BE2C (cell line): ENCODE measurements at places on chromosomes 3 and 15.

DNA sequence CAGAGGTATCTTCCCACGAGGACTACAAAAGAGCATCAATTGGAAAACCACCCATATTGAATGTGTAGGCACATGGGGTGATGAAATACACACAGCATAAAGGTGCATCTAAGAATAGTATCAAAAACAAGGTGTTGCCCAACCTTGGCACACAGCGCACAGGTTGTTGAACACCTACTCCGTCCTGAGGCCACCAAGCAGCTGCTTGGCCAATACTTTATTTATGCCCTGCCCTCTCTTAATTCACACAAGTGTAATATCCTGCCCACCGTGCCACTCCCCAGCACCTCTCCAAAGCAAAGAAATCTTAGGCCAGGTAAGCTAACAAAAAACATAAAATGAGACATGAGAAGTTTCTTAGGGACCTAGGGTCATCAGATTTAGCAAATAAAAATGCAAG, 31.2 kb downstream of the WWTR1 start:
- DNase-seq: no peak

GRCh38 chr3:129121016-129121791, 400 bp downstream of the RAB43 start:
- DNase-seq: no peak

DNA sequence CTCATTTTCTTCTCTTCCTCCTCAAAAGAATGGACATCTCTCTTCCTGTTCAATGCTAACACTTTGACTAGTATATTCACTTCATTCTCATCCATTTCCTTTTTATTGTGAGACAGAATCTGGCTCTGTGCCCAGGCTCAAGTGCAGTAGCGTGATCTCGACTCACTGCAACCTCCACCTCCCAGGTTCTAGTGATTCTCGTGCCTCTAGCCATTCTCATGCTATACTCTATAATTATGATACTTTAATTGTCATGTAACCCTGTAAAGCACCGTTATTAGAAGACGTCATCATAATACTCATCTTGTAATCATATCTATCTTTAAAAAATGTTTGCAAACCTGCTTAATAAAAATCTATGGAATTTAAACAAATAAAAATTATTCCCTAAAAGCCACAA, 107.0 kb downstream of the SHOX2 start:
- no peak for DNase-seq

- DNase-seq: no peak
Measured at GRCh38 chr3:32959371-32959770, 7.9 kb downstream of the CCR4 start.

GRCh38 chr15:57752436-57752835, 45.9 kb downstream of the POLR2M start:
- DNase-seq: no peak

DNA sequence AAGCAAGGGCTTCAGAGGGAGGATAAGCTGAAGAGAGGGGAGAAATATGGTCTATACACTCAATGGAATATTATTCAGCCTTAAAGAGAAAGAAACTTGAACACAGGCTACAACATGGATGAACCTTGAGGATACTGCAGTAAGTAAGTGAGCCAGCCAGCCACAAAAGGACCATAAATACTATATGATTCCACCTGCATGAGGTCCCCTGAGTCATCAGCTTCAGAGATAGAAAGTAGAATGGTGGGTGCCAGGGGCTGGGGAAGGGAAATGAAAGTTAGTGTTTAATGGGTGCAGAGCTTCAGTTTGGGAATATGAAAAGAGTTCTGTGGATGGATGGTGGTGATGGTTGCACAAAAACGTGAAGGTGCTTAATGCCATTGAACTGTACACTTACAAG, 68.4 kb upstream of the SEC13 start:
- no peak for DNase-seq

DNA sequence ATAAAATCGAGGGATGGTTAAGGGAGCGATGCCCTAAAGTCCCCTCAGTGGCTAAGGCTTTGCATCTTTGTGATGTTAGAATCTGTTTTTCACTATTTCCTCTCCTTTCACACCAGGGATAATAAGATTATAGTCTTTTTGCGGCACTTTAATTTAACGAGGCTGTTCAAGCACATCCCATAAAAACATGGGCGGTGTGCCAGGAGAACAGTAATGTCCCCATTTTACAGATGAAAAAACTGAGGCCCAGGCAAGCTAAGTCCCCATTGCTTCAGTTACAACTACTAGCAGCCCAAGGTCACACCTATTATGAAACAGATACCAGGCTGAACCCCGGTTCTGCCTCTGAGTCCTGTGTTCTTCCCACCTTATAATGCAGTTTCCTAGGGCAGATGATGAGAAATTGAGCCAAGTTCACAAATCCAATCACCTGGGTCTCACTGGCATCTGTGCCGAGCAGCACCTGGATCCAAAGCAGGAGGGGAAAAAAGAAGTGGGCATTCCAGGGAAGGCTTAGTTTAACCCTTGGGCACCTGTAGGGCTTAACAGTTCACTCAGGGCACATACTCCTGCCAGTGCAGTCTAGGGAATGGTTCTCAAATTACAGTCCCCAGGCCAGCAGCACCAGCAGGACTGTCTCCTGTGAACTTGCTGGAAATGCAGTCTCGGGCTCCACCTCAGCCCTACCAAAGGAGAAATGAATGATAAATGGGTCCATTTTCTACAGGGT, 169.3 kb downstream of the RAB11A start:
- no peak for DNase-seq

GRCh38 chr15:48300038-48300437, 31.2 kb upstream of the DUT start:
- no peak for DNase-seq

- DNase-seq: peak; percentile 6
Measured at GRCh38 chr3:80050826-80051601, 283.2 kb upstream of the ROBO1 start.

DNA sequence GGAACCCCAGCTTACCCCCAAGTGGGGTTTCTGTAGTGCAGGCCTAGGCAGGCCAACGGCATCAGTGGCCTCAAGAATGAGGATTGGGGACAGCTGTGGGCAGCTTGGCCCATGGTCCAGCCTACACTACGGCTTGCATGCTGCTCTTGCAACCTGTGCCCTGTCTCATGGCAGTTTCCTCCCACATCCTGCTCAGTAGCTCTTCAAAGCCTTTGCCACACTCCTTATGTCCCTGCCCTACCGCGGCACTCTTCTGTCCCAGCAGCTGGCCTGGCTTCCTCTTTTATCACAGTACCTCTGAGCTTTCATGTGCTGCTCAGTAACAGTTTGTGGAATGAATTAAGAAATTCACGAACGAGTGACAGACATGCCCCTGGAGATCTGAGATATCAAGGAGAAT, 431.0 kb downstream of the EPHB1 start:
- no peak for DNase-seq

- DNase-seq: no peak
Measured at GRCh38 chr3:185846037-185846436, 21.2 kb upstream of the IGF2BP2 start.

GRCh38 chr3:95705786-95706418, 1108.5 kb upstream of the EPHA6 start:
- DNase-seq: no peak

DNA sequence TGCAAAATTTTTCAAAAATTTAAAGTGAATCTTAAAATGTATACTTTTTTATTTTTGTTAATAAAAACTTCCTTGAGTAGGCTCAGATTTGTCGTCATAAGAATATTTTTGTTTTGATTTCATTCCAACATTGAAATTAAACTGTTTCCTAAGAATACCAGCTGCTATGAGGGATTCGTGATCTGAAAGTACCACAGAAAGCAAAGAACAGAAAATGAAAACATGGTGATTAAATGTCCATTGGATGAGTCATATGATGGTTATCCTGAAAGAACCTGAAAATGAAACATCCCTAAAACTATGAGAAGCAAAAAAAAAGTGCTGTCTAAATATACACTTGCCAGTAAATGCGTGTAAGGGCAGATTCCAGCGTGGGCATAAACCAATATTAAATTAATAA, 143.8 kb downstream of the GMNC start:
- DNase-seq: no peak

DNA sequence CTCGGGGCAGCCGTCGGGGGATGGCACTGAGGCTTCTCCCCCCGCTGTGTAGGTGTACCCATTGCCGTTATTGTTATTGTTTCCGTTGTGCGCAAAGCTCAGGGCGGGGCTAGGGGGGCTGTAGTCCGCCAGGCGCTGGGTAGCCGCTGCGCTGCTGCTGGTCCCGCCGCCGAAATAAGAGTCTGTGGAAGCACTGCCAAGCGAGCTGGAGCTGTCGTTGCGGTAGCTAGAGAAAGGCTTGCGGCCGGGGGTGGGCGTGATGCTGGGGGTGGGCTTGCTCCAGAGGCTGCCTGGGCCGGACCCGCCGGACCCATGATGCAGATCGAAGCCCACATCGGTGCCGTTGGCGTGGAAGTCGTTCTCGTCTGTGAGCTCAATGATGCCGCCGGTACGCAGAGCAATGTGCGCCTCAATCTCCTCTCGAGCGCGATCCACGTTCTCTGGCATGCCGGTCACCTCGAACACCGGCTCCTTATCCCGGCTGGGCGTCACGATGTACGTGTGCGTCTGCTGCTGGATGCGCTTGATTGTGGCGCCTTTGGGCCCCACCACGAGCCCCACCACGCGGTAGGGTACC, 1.9 kb downstream of the MEX3B start:
- no peak for DNase-seq

DNA sequence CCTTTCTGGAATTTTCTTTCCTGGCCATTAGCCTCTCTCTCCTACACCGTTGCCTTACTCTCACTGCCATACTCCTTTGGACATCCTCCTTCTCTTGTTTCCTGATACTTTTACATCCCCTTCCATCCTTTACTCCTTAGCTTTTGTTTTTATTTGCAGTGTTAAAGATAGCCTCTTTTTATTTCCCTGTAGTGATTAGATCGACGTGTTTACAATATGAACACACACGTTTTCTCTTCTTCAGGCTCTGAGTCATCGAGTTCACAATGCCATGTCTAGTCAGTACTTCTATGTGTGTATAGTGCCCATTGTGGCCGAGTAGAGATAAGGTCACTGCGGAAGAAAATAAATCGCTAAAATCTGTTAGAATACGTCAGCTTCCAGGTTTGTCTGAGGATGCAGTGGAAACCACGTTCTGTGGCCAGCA, 208.5 kb downstream of the LPP start:
- no peak for DNase-seq

DNA sequence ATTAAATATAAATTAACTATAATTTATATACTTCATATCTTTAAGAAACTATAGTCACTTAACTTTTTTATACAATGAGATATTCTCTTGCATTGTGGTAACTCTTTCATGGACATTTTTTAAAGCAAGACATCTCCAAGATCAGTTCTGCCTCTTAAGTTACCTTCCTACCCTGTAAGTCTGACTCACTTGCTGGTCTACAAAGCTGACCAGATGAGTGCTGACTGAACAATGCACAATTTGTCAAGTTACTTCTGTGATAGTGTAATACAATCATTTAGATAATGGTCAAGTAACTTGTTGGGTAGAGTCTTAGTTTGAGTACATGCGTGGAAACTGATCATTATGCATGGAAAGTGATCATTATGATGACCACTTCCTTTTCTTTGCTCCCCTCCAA, 145.9 kb downstream of the MEIS2 start:
- no peak for DNase-seq

DNA sequence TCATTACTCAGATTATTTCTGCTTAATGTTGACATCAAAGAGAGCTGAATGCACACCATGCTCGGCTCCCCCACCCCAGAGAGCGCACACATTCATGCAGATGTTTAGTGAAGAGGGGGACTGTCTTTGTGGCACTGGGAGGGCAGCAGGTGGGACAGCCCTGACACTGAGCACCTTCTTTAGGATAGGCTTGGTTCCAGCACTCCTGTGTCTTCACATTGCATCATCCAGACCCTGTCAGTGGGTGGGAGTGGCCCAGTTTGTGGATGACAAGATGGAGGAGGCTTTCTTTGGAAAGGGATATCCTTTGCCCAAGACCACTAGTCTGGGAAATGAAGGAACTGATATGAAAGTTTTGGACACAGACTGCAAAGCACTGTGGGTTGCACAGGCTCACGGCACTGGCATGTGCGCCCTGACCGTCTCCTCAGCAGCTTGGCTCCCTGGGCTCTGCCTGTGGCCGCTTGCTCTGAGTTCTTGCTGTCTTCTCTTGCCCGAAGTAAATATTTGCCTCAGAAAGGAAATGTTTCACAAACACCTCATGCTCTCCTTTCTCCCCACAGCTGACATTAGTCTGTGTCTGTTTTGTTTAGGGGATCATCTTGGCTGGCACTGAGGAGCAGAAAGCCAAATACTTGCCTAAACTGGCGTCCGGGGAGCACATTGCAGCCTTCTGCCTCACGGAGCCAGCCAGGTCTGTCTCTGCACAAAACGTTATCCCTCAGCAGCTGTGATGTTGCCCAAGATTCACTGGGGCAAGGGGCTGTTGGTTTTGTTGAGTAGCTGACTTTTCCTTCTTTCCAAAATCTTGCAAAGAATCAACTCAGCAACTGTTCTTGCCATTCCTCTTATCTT, 16.6 kb downstream of the ACAD9 start:
- DNase-seq: no peak

DNA sequence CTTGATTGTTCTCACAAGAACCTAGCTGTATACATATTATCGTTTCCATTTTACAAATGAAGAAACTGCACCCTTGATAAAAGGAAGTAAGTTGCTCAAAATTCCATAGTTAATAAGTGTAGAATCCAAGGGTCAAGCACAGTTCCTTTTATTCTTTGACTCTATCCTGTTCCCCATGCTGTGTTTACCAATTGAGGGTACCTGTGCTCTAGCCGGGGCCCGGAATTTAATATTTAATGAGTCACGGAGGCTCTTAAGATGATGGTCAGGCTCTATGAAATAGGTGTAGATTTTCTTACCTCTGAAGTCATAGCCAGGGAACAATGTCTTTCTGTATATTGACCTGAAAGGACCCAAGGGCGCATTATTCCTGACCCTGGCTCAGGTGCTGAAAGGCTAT, 65.2 kb downstream of the LPP start:
- no peak for DNase-seq

DNA sequence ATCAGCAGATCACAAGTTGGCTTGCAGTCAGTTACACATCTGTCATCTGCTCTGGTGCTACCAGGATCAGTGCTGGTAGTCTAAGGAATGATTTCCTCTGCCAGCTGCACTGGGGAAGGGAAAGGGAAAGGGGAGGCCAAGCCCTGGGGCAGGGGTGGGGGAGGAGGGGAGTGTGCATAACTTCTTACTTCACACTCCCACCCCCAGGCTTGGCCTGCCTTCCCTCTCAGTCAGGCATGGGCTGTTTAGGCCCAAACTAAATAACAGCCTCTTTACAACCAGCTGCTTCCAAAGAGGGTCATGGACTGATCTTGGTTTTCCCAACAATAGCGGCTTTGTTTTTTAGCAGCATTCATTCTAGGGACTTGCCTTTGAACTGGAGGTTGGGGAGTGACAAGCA, 86.1 kb upstream of the PSMD6 start:
- DNase-seq: peak; percentile 23

- no peak for DNase-seq
Measured at GRCh38 chr3:13004376-13004775, 68.9 kb downstream of the IQSEC1 start.
